Caco-2 (cell line): ENCODE measurements at places on chromosomes 12 and 14. TPM values are rescaled to one million over a fixed set of nuclear protein-coding genes. Genes with fewer than 3 reads are reported as not detected.
A peak's percentile ranks its signal among the peaks of the same experiment; 100 is the strongest.

GRCh38 chr14:34872822-34873588 is 2.2 kb downstream of the BAZ1A start:
- DNase-seq: no peak
- H3K27me3 ChIP-seq: no peaks in the 10 kb centered on the region
- no peaks in the 10 kb centered on the region for H3K36me3 ChIP-seq
- no peaks in the 10 kb centered on the region for H3K4me1 ChIP-seq

CMA1 gene
- not detected in 2 replicates for total RNA-seq

GRCh38 chr12:30197392-30198057 is 413.8 kb upstream of the TMTC1 start:
- no peaks in the 10 kb centered on the region for H3K36me3 ChIP-seq
- no peak overlapping the region for H3K4me3 ChIP-seq
- DNase-seq: no peak
- H3K4me1 ChIP-seq: peaks cover 13% of the 10 kb centered on the region
- no peak overlapping the region for H3K27ac ChIP-seq

- no peak for DNase-seq
- H3K27ac ChIP-seq: no peak overlapping the region
- no peaks in the 10 kb centered on the region for H3K4me1 ChIP-seq
- H3K4me3 ChIP-seq: no peak overlapping the region
- no peaks in the 10 kb centered on the region for H3K36me3 ChIP-seq
Observed at GRCh38 chr14:82438436-82438835, 904.8 kb upstream of the SEL1L start.

GLIPR1L2 gene
- not detected in 2 replicates for total RNA-seq

IFNG gene
- total RNA-seq: not detected in 2 replicates

DNA sequence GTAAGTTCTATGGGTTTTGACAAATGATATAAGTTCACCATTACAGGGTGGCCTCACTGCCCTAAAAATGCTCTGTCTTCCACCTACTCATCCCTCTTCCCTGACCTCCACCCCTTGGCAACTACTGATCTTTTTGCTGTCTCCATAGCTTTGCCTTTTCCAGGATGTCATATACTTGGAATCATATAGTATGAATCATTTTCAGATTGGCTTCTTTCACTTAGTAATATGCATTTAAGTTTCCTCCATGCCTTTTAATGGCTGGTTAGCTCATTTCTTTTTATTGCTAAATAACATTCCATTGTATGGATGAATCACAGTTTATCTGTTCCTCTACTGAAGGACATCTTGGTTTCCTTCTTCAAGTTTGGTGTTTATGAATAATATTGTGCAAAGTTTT is 14.0 kb upstream of the PEX5 start:
- no peak overlapping the region for H3K4me3 ChIP-seq

DNA sequence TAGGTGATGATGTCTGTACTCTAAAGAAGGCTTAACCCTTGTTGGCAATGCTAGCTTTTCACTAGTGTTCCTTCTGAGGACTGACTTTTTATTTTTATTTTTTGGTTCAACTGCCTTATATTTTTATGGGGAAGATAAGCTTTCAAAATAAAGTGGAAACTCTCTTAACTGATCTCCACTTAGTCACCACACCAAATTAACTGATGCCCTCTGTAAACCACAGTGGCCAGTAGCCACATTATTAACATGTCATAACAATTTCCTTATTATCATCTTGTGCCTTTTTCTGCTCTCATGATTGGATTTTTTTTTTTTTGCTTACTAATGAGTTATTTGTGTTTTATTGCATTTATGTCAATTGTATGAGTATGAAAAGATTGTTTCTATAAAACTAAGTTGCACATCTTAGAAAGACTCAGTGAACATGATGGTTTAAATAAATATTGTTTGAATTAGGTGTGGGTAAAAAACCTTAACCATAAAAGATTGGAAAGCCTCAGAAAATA is 56.9 kb downstream of the SCFD1 start:
- H3K36me3 ChIP-seq: no peaks in the 10 kb centered on the region; the same call in 1 of the 2 replicates
- no peak for DNase-seq
- no peaks in the 10 kb centered on the region for H3K27me3 ChIP-seq
- H3K27ac ChIP-seq: no peak overlapping the region
- H3K4me3 ChIP-seq: no peak overlapping the region

- no peak for DNase-seq
- no peaks in the 10 kb centered on the region for H3K36me3 ChIP-seq
- H3K27ac ChIP-seq: no peak overlapping the region
- no peaks in the 10 kb centered on the region for H3K4me1 ChIP-seq
Observed at GRCh38 chr14:28877923-28878322, 111.3 kb downstream of the FOXG1 start.

DNA sequence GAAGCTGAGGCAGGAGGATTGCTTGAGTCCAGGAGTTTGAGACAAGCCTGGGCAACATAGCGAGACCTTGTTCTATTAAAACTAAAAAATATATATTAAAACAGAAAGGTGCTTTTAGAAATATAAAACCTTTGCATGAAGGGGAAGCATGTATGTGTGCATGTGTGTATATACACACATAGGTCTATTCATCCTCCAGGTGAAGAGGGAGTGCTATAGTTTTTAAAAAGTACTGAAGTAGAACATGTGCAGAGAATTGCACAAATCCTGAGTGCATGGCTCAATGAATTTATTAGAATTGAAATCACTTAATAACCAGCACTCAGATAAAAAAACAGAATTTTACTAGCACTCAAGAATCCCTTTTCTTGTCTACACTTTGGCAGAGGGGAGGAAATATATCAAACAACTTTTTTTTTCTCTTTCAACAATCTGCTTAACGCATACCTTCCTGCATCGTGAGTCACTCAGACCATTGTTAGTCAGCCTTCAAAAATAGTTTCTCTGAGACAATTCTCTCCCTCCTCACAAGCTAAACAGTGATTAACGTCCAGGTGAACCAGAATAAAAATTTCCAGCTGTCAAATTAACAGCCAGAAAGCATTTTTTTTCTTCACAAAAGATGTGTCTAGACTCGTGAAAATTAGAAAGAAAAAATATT is 17.7 kb upstream of the NEDD1 start:
- no peaks in the 10 kb centered on the region for H3K27me3 ChIP-seq
- H3K4me3 ChIP-seq: no peak overlapping the region
- H3K27ac ChIP-seq: no peak overlapping the region
- no peak for DNase-seq
- H3K36me3 ChIP-seq: no peaks in the 10 kb centered on the region
- H3K4me1 ChIP-seq: peaks cover 17% of the 10 kb centered on the region; the same call in 1 of the 2 replicates

SLC25A47 gene
- total RNA-seq: not detected in 2 replicates

GRCh38 chr12:55915482-55915859 is 12.2 kb downstream of the PYM1 start:
- H3K27ac ChIP-seq: no peak overlapping the region
- no peaks in the 10 kb centered on the region for H3K27me3 ChIP-seq
- H3K36me3 ChIP-seq: no peaks in the 10 kb centered on the region; the same call in 1 of the 2 replicates
- no peak for DNase-seq

RASAL1 gene
- not detected in 2 replicates for total RNA-seq

- 0 out of 2 replicates have a peak, but pooled peaks cover 4% of the 10 kb centered on the region for H3K4me1 ChIP-seq
- no peak for DNase-seq
- H3K4me3 ChIP-seq: no peak overlapping the region
- H3K27ac ChIP-seq: no peak overlapping the region
- no peaks in the 10 kb centered on the region; the same call in 1 of the 2 replicates for H3K36me3 ChIP-seq
- H3K27me3 ChIP-seq: no peaks in the 10 kb centered on the region
Observed at GRCh38 chr12:110171636-110172035, 47.5 kb downstream of the IFT81 start.

DNA sequence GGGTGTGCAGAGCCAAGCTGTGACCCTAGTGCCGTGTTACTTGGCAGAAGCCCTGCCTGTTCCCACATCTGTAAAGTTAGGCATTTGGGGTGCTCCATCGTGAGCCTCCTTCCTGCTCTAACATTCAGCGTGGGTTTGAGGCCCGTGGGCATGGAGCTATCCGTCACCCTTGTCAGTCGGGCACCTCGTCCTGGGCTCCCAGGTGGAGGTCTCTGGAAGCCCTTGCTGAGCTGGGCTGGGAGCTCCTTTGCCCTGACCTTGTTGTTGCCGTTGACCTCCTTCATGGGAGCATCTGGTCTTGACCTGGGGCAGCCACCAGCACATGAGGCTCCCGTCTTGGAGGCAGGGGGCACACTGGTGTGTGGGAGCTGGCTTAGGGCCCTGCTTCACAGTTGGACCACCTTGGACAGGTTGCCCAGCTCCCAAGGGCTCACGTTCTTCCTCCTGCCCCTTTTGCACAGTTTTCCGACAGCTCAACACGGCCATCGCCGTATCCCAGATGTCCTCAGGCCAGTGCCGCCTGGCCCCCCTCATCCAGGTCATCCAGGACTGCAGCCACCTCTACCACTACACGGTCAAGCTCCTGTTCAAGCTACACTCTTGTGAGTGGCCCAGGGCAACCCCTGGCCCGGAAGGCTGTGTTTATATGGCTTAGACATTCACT is 18.5 kb downstream of the HIP1R start:
- DNase-seq: no peak
- H3K27me3 ChIP-seq: no peaks in the 10 kb centered on the region
- no peaks in the 10 kb centered on the region for H3K36me3 ChIP-seq
- H3K4me3 ChIP-seq: no peak overlapping the region

POU6F1 gene
- total RNA-seq: 4.1 and 5.3 TPM in 2 replicates

CLEC4D gene
- not detected in 2 replicates for total RNA-seq

- peak overlapping the region; percentile 62 for H3K4me3 ChIP-seq
- peak overlapping the region; percentile 99 for H3K27ac ChIP-seq
- peak; percentile 82 for DNase-seq
- no peaks in the 10 kb centered on the region; the same call in none of the 2 replicates for H3K36me3 ChIP-seq
Observed at GRCh38 chr12:110403976-110404682, 621 bp upstream of the ANAPC7 start.

DNA sequence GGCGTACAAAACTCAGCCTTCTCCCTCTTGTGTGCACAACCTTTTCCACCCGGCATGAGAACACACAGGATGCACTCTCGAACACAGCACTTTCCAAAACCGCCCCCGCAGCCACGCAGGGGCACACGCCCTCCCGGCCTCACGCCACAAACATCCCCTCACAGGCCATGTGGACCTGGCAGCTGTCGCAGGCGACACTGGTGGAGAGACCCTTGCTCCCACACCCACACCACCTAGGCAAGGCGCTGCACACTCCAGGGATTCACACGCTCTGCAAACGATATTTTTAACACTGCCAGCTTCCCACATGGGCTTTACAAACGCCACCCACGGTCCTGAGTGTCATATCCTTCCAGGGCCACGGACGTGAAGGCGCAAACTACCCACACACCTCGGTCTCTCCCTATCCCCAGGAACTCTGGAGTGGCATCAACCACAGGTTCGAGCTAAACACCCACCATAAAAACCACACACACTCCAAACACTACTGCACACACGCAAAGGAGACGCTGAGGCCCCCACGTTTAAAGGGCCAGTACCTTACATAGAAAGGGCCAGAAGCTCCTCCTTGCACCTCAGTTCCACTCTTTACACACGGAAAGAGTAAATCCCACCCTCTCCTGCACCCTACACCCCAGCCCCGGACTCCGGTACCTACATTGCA is 12.4 kb upstream of the ITGB7 start:
- H3K4me3 ChIP-seq: peak overlapping the region; percentile 45
- no peaks in the 10 kb centered on the region for H3K36me3 ChIP-seq
- no peaks in the 10 kb centered on the region for H3K27me3 ChIP-seq
- DNase-seq: no peak

GRCh38 chr12:58819345-58819744 is 101.0 kb downstream of the LRIG3 start:
- no peak overlapping the region for H3K27ac ChIP-seq
- peak; percentile 13 for DNase-seq
- H3K4me3 ChIP-seq: no peak overlapping the region
- no peaks in the 10 kb centered on the region for H3K27me3 ChIP-seq
- no peaks in the 10 kb centered on the region for H3K36me3 ChIP-seq

- DNase-seq: no peak
- no peaks in the 10 kb centered on the region for H3K27me3 ChIP-seq
- peaks cover 18% of the 10 kb centered on the region for H3K4me1 ChIP-seq
- no peaks in the 10 kb centered on the region for H3K36me3 ChIP-seq
- no peak overlapping the region for H3K27ac ChIP-seq
Observed at GRCh38 chr12:129213551-129213950, 360.3 kb downstream of the GLT1D1 start.

SAMD15 gene
- total RNA-seq: 0.82 and 1.5 TPM in 2 replicates

- no peak for DNase-seq
- H3K36me3 ChIP-seq: no peaks in the 10 kb centered on the region
- peaks cover 37% of the 10 kb centered on the region for H3K4me1 ChIP-seq
- H3K27me3 ChIP-seq: no peaks in the 10 kb centered on the region
- no peak overlapping the region for H3K4me3 ChIP-seq
- no peak overlapping the region for H3K27ac ChIP-seq
Observed at GRCh38 chr12:14772946-14773345, 30.3 kb downstream of the WBP11 start.

DNA sequence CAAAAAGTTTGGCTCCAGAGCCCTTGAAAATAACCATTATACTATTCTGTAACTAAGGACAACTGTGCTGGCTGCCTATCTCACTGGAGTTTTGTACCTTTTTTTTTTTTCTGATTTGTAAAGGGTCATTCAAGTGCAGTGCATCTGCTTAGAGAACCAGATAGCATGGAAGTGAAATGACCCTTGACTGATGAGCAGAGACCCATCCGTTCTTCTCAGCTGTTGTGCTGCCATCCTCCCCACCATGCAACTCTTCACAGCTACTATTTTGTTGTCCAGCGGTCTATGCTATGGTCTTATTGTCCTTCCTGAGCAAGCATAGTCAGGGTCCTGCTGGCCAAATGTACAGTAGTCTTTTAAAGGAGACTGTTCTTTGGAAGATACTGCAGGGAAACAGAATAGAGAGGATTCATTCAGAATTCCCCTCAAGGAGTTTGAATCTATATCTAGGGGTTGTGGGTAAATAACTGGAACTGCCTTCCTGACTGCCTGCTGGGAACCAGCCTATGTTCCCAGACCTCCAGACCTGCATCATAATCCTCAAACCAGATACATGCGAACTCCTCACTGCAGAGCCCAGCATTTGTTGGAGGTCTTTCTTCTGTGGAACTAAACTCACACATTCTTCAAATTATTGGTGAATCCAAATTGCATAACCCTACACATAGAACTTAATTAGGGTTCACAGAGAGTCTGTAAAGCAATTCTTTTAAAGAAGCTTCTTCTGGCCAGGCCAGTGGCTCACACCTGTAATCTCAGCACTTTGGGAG is 41.1 kb downstream of the GPR19 start:
- no peaks in the 10 kb centered on the region for H3K36me3 ChIP-seq
- no peak overlapping the region for H3K4me3 ChIP-seq
- no peaks in the 10 kb centered on the region for H3K4me1 ChIP-seq
- DNase-seq: no peak
